ENCODE measurements at places on chromosomes 1 and 21. TPM values are rescaled to one million over a fixed set of nuclear protein-coding genes. Genes with fewer than 3 reads are reported as not detected.

DNA sequence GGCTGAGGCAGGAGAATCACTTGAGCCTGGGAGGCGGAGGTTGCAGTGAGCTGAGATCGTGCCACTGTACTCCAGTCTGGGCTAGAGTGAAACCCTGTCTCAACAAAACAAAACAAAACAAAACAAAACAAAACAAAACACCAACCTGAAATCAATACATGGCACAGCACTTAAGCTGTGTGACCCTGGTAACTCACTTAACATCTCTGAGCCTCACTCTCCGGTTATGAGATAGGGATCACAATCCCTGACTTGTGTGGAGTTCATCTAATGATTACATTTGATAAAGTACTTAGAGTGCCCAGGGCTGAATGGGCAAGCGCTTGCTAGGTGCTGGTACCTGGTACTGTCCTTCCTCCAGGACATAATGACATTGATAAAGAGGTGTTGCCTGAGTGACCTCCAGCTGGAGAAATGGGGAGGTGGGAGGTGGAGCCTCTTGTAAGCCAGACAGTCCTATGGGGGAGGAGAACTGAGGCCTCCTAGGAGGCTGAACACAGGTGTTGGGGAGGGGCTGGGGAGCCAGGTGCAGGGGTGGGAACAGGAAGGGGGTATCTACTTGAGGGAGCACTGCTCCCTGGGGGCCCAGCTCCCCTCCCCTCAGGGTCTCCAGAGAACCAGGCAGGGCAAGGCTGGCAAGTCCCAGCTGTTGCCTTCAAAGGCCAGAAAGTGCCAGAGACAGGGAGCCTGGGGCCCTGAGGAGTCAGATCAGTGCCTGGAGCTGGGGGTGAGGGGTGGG is 17.9 kb downstream of the FOXO6 start:
- DNase-seq: no peak

Gene ETNK2
- 9.7 TPM for total RNA-seq

- DNase-seq: no peak
These were observed 496.2 kb downstream of the LTN1 start for GRCh38 chr21:28496517-28496916.

Gene CDCP2
- not detected for total RNA-seq

Gene MAEL
- 0.17 TPM for total RNA-seq

Gene ANKRD65
- total RNA-seq: not detected

- DNase-seq: no peak
These were observed 166.4 kb downstream of the PSMG1 start for GRCh38 chr21:39016740-39017315.
